ENCODE measurements at places on chromosomes 4 and X.

- DNase-seq = no peak
Measured at GRCh38 chrX:38939067-38939466, 137.8 kb downstream of the MID1IP1 start.

DNA sequence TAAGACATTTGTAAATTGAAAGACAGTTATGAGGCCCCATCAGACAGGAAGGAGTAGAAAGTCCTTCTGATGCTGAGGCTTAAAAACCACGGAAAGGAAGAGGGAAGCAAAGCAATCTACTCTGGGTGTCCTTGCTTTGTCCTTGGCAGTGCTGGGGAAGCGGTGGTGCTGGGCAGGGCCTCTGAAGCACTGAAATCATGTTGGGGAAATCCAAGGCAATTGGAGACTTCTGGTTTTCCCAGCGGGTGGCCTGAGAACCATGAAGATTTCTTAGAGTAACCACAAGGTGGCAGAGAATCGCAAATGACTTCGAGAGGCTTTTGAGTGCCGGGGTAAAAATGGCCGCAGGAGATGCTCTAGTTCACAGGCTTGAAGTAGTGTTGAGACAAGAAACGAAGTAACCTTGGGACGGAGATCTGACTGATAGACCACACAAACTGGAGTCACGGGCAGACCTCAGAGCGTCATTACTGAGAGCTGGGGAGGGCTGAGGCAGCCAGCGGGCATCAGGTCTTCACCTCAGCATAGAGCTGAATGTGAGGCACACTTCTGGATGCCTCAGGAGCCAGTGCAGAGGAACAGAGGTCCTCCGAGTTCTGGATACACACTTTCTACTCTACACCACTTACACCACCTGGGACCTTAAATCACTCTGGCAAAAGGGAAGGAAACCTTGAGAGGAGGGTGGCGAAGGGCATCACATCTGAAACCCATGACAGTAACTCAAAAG lies 130.7 kb upstream of the GPRIN3 start:
- DNase-seq = no peak

- no peak for DNase-seq
Measured at GRCh38 chr4:159562366-159562765, 459.5 kb downstream of the RAPGEF2 start.

DNA sequence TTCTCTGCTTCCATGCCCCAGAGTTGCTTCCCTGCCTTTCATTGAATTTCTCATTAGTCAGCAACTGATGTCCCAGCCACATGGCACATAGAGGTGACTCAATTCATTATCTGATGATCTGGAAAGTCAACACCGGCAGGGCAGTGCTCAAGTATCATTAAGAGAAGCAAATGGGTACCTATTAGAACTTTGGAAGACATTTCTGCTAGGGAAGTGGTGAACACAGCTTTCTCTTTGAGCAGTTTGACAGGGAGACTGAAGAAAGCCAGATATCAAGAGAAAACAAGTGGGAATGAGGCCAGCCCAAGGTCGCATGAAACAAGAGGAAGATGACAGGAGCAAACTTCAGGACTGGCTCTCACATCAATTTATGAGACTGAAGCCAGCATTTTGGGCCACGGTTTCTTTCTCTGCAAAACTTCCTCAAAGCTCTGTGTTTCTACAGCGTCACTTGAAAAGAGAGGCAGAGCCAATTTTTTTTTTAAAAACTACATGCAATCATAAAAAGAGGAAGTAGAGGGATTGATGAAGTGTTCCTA lies 108.3 kb upstream of the RPS6KA3 start:
- no peak for DNase-seq

GRCh38 chrX:49246541-49246940 lies 11.3 kb downstream of the CCDC22 start:
- DNase-seq = no peak

GRCh38 chrX:103099691-103100090 lies 6.7 kb upstream of the NXF3 start:
- DNase-seq = peak; percentile 34

GRCh38 chr4:160141206-160141605 lies 1038.3 kb downstream of the RAPGEF2 start:
- no peak for DNase-seq

DNA sequence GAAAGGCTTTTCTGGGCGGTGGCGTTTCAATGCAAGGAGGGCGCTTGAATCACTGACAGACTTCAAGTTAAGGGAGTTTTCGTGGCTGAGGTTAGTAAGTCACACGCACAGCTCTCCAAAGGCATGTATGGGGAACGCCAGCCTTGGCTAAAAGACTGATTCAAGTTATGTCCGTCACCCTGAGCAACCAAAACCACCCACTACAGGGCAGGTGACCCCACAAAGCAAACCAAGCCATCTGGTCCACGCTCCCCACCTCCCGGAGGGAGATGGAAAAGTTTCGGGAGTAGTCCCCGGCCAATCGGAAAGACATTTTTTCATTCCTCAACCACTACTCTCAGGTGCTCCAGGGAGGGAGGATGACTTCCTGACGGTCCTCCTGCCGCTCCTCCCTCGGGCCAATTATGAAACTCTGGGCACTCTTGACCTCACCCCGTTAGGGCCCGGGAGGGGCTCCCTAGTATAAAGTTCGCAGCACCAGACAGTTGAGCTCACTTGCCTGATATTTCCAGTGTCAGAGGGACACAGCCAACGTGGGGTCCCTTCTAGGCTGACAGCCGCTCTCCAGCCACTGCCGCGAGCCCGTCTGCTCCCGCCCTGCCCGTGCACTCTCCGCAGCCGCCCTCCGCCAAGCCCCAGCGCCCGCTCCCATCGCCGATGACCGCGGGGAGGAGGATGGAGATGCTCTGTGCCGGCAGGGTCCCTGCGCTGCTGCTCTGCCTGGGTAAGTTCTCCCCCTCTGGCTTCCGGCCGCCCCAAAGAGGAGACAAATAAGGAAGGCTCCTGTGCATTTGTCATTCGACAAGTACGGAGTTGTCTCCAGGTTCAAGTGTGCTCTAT lies at the start of gene EREG:
Gene EREG, plus strand, starts transcription at position 494 of the 840 bp plus-strand sequence. Its CDS starts 164 bp downstream, at position 658.
- no peak for DNase-seq

DNA sequence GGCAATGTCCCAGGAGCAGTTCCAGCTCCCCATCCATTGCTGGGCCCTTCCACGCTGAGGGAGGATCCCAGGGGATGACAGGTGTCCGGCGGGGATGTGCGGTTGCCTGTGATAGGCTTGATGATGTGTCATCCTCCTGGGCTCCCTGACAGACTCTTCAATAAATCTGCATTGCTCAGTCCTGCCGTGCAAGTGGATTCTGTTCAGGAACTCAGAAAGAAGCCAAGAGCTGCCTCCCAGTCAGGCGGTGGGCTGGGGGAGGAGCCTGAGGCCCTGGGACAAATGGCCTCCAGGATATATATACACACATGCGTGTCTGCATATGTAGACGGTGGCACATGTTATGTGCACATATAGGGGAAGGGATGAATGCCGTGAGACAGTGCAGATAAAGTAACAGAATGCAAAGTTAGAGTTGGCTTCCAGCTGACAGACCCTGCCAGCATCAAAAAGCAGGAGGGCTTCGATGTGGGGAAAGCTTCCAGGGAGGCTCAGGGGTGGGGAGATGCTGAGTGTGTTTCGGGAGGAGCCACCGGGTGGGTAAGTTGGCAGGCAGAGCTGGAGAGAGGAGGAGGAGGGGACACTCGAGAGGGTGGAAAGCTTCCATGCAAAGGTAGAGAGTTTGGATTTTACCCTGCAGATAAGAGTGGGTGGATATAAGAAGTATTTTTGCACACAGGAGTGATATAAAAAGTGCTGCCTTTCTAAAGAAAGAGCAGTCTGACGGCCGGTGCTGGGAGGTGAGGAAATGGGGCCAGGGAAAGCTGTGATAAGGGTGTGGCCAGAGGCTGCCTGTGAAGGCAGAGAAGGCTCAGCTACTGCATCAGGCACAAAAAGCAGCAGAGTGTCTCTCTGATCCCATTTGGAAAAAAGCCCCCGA lies 28.5 kb upstream of the CRMP1 start:
- DNase-seq = no peak

- peak; percentile 4 for DNase-seq
Measured at GRCh38 chrX:13938829-13939530, 90.7 kb downstream of the GEMIN8 start.

GRCh38 chrX:14015941-14016340 lies 13.8 kb downstream of the GEMIN8 start:
- DNase-seq = no peak

DNA sequence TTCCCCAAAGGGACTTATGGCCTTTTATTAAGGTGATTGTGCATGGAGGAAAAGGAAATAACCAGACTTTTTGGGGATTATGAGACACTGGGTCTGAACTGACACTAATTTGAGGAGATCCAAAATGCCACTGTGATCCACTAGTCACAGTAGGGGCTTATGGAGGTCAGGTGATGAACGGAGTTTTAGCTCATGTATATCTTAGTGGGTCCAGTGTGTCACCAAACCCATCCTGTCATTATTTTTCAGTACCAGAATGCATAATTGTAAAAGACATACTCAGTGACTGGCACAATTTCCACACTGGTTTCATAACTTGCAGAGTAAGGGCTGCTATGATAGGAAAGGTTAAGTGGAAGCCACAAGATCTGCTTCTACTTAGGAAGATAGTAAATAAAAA lies 131.3 kb downstream of the RTL3 start:
- DNase-seq = no peak

DNA sequence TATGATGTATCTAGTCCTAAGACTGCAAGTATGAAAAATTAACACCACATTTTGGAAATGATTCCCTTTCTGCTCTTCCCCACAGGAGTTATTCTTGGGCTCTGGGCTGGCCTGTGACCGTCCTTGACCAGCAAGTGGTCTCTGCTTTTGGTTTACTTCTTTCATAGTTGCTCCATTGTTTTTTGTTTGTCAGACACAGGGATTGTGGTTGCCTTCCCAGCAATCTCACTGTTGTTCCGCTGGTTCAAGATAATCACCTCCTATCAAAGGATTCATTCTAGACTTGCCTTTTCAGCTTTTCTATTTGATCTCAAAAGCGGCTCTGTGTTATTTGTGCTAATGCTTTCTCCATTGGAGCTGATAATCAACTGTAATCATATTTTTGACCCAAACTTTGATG lies 218.8 kb downstream of the MGST2 start:
- no peak for DNase-seq

- DNase-seq = no peak
Measured at GRCh38 chr4:34718576-34719245, 1525.6 kb downstream of the ARAP2 start.

GRCh38 chrX:7115557-7115956 lies 32.0 kb upstream of the STS start:
- DNase-seq = no peak

DNA sequence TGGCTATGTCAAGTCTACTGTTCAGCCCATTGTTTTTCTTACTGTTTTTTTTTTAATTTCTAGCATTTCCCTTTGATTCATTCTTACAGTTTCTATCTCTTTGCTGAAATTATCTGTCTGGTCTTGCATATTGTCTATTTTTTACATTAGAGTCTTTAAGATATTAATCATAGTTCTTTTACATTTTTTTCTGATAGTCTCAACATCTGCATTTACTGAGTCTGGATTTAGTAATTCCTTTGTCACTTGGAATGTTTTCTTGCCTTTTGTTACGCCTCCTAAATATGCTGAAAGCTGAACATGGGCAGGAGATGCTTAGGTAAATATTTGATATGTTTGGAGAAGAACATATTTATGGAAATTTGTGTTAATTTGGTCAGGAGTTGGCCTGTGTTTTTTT lies 10.4 kb downstream of the JADE3 start:
- DNase-seq = no peak

GRCh38 chrX:6384371-6384770 lies 150.5 kb downstream of the VCX3A start:
- no peak for DNase-seq

DNA sequence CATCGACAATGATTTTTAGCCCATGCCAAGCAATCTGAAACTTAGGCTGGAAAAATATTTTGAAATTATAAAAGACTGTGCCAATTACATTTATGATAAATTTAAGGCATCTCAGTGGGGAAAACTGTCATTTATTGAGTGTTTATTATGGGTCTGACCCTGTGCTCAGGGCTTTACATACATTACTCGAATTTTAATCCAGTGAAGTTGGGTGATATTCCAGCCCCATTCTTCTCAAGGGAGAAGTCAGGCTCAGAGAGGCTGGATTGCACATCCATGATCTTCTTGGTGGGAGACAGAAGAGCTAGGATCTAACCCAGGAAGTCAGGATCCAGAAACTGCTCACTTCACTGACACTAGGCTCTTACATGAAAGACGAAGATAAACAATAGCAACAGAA lies 260.8 kb downstream of the QDPR start:
- DNase-seq = no peak

DNA sequence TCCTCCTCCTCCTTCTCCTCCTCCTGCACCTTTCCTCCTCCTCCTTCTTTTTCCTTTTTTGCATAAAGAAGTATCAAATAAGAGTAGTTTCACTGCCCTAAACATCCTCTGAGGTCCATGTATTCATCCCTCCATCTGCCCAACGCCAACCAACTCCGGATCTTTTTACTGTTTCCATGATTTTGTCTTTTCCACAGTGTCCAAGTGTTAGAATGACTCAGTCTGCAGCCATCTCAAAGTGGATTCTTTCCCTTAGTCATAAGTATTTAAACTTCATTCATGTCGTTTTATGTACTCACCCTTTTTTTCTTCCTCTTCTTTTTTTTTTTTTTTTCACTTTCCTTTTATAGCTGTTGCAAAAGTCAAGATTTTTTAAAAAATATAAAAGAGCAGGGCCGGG lies 12.9 kb downstream of the CSF2RA start:
- DNase-seq = no peak

- no peak for DNase-seq
Measured at GRCh38 chr4:3845094-3845743, 79.0 kb downstream of the ADRA2C start.

GRCh38 chrX:29687687-29688086 lies 527.7 kb upstream of the MAGEB2 start:
- DNase-seq = no peak

GRCh38 chr4:108272046-108272445 lies 103.3 kb upstream of the LEF1 start:
- no peak for DNase-seq

- DNase-seq = no peak
Measured at GRCh38 chr4:7590189-7590588, 155.5 kb upstream of the PSAPL1 start.

GRCh38 chr4:179871726-179872125 lies 2371.5 kb upstream of the TENM3 start:
- no peak for DNase-seq

GRCh38 chr4:168743601-168744000 lies 246.7 kb downstream of the PALLD start:
- DNase-seq = no peak

DNA sequence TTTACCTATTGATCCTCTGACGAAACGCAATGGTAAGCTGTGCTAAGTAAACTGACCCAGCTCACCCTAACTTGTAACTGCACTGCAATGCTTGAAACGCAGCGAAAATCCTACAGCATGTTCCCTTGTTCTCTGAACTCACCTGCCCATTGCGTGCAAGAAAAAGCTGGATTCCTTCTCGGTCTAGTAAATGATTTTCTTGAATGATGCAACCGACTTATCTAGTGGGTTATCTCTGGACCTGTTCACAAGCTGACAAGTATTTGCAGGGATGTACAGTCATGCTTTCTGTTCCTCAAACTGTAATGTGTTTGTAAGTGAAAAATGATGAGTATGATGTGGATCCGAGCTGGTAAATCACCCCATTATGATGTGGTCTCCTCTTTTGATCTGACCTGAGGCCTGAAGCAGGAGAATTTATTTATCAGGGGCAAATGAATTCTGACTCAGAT lies 140.1 kb downstream of the BTC start:
- no peak for DNase-seq
